ENCODE measurements at places on chromosomes 6 and 20.

GRCh38 chr6:106882138-106882537, 92.4 kb downstream of the CD24 start:
- DNase-seq: no peak

- no peak for DNase-seq
Measured at GRCh38 chr20:43415661-43416430, 41.9 kb upstream of the SRSF6 start.

GRCh38 chr20:52432740-52433139, 241.2 kb upstream of the ZFP64 start:
- no peak for DNase-seq

- DNase-seq: no peak
Measured at GRCh38 chr6:32932132-32932868, 8.5 kb downstream of the HLA-DMB start.

DNA sequence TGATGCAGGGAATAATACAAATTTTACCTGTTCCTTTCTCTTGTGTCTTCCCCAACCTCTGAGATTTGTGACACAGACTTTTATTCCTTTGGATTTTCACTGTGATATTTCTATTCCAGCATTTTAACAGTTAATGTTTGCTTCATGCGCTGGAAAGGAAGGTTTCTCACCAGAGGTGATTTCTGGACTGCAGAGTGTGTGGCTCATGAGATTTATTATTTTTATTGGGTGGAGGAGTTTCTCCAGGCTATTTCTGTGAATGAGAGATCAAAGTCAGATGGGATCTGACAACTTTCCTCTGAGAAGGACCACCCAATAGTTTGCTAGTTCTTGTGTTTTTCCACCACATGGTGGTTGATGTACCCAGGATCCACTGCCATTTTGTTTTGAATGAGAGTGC, 377.5 kb downstream of the CDKAL1 start:
- DNase-seq: peak; percentile 6

- peak; percentile 8 for DNase-seq
Measured at GRCh38 chr6:135183532-135184440, 2.7 kb downstream of the MYB start.

DNA sequence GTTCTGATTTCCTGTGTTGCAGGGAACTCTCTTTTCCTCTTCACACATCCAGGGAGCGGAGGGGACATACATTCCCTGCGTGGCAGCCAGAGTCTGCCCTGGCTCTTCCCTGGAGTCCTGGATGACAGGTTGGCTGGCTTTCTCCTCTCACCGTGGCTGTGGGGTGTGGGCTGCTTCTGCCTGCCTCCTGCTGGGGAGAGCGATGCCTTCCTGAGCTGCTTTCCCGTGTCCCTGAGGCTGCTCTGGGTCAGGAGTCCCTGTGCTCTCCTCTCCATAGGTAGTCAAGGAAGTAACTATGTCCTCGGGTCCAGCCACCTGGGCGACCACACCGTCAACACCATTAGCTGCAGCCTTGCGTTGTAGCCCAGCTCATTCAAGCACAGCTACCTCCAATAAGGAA, 451.7 kb downstream of the QKI start:
- no peak for DNase-seq

DNA sequence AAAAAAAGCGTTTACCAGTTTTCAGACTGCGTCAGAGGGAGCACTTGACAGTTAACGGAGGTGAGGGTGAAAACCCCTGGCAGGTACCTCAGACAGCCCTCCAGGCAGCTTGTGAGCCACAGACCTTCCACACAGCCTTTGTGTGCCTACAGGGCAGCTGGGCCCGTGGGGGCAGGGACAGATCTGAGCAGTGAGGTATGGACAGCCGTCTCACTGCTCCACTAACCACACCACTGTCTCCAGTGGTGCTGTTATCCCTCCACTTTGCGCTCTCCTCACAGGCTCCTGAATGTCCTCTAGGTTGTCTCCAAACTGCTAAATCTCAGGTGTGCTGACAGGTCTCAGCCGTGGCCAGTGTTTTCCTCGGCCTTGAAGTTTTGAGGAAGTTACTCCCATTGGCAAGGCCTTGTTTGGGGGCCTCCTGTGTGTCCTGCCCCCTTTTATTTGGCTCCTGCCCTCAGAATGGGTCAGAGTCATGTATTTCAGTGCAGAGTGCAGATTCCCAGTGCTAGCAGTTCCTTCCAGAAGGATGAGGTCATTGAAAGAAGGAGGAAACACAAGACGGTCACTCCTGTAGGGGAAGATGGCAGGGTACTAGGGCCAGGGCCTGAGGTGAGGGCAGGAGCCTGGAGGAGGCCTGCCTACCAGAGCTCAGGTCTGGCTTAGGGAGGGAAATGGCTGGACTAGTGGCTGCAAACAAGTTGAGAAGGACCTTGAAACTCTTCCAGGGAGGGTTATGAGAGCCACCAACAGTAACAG, 11.8 kb downstream of the GFRA4 start:
- DNase-seq: no peak

- DNase-seq: no peak
Measured at GRCh38 chr20:23451956-23452487, 654 bp downstream of the CST11 start.

GRCh38 chr20:18571578-18571977, 4.3 kb downstream of the SMIM26 start:
- no peak for DNase-seq

DNA sequence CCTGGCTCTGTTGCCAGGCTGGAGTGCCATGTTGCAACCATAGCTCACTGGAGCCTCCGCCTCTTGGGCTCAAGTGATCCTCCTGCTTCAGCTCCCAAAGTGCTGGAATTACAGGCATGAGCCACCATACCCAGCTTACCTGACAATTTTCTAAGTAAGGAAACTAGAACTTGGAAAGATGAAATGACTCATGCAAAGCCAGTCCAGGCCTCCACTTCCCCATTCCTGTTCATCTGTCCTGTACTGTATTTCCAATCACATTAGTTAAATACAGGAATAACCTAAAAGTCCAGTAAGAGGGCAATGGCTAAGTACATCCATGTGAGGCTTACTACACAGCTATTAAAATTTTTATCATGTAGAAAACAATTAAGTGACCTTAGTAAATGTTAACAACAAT, 8.3 kb upstream of the ADGB start:
- DNase-seq: no peak

- no peak for DNase-seq
Measured at GRCh38 chr6:159013229-159013628, 13.2 kb upstream of the RSPH3 start.

DNA sequence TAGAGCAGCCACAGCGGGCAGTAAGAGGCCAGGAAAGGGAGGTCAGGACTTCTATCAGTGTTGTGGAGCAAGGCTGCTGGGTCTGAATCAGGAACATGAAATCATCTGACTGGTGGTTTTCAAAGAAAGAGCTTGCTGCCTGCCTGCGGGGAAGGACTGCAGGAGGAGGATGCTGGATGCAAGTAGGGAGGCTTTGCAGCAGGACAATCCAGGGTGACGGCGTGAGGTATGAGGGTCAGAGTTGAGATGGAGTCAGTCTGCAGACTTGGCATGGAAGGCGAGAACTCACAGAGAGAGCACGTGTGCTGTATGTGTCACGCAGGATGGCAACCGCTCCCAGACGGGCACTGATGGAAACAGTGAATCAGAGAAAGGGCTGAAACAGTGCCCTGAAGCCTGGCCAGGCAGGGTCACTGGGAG, 59.2 kb upstream of the CD93 start:
- no peak for DNase-seq

- DNase-seq: no peak
Measured at GRCh38 chr6:99446076-99446475, 21.0 kb upstream of the PNISR start.

DNA sequence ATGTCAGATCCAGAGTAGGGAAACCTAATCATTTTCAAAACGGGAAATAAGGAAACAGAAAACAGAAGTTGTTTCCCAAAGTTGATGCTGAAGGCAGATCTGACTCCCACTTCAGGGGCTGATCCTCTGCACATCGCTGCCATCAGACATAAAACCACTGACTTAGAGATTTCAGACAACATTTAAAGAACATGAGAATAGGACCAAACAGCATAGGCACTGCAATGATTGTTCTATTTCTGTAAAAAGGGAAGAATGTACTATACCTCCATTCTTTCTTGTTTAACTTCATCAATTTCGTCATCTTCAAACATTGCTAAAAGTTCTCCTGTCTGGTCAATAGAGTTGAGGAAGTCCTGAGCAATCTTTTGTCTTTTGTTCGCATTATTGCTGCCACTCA, 324.7 kb upstream of the RUNX2 start:
- no peak for DNase-seq

GRCh38 chr6:75128878-75129570, 76.8 kb downstream of the COL12A1 start:
- no peak for DNase-seq

- no peak for DNase-seq
Measured at GRCh38 chr6:69097948-69098347, 462.9 kb downstream of the ADGRB3 start.

GRCh38 chr6:167295495-167296292, 4.6 kb downstream of the UNC93A start:
- no peak for DNase-seq

DNA sequence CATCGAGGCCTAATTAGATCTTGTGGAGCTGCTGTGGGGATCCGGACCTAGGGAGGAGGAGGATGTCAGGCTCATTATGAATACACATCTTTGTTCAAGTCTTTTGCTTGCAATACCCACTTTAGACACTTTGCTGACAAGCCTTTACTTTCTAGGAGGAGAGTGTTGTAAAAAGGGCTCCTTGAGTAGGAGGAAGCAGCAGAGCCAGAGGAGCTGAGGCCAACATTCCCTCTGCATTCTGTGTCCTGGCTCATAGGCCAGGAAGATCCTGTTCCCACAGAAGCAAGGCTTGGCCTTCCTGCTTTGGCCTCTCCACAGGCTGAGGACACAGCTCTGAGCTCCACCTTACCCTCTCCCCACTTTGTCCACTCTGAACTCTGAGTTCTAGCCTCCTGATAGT, 67.1 kb downstream of the TPD52L1 start:
- DNase-seq: peak; percentile 8

DNA sequence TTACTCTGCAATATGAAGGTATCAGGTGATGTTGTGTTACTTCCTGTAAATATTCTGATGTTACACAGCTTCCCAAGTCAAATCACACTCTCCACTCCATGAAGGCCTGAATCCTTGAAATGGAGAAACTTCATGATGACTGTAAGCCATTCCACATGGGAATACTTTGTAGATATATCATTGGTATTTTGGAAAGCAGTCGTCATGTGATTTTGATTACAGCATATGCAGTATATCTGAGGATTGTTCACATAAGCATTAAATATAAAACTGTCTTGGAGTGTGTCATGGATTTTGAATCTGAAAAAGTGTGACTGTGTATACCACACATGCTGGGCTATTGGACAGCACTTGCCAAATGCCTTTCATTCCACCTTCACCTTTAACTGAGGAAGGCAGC, 118.3 kb upstream of the EXOC2 start:
- DNase-seq: no peak

GRCh38 chr6:148793721-148794120, 46.9 kb downstream of the UST start:
- no peak for DNase-seq

- DNase-seq: no peak
Measured at GRCh38 chr6:148494226-148494625, 151.6 kb downstream of the SASH1 start.

- no peak for DNase-seq
Measured at GRCh38 chr20:46202766-46203509, 84.8 kb downstream of the CD40 start.

- peak; percentile 73 for DNase-seq
Measured at GRCh38 chr6:146915671-146916127, 288.5 kb upstream of the STXBP5 start.

DNA sequence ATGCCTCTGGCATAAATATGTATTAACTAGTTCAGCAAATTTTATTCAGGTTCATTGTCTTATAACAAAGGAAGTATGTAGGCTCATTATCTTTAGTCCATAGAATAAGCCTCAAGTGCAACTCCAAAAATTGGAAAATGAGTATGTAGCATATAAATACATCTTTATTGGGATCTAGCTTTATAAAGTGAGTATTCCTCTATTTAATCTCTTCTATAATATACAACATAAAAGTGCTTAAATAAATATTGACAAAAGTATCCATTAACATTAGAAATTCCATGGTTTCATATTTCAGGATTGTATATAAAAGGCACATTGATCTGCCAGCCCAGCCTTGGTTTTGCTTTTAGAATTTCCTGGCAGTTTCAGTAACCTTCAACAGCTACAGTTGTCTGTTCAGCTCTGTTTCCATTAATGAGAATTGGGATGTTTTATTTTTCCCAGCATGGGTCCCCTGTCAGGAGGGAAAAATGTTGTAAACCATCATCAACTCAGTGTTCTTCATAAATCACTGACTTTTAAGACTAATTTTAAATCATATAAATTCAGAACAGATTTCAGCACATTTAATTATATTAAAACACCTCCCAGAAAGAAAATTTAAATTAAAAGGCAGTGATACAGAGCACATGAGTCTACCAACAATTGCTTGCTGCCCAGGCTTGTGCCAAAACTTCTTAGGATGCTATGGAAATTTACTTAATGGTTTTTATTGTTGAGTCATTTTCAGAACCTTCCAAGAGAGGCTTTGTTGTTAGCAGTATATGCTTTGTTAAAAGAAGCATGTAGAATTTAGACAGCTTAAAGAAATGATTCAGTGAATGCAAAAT, 119.7 kb downstream of the ADGRG6 start:
- DNase-seq: no peak

- DNase-seq: no peak
Measured at GRCh38 chr6:84546427-84546914, 217.9 kb downstream of the TBX18 start.

GRCh38 chr6:42727087-42727611, 4.8 kb upstream of the PRPH2 start:
- DNase-seq: no peak

GRCh38 chr6:170464524-170464979, 88.6 kb downstream of the PSMB1 start:
- DNase-seq: no peak

GRCh38 chr6:129426343-129426742, 283.6 kb downstream of the ARHGAP18 start:
- DNase-seq: no peak
